ENCODE measurements at places on chromosomes 4 and X.

GRCh38 chrX:38106991-38107655, 100.8 kb downstream of the SYTL5 start:
- DNase-seq: no peak

DNA sequence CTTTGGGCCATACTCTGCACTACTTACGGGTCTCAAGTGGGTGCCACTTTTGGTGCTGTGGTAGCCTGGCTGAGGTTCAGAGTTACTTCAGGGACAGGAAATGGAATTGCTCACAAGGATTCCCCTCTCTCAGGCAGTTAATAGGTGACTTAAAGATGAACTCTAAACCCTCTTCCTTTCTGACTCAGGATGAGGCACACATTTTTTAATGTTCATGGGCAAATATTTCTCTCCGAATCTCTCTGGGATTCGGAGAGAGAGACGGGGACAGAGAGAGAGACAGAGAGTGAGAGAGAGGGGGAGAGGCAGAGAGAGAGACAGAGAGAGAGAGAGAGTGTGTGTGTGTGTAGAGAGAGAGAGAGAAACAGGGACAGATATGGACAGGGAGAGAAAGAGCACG, 79.8 kb downstream of the NYX start:
- DNase-seq: no peak

DNA sequence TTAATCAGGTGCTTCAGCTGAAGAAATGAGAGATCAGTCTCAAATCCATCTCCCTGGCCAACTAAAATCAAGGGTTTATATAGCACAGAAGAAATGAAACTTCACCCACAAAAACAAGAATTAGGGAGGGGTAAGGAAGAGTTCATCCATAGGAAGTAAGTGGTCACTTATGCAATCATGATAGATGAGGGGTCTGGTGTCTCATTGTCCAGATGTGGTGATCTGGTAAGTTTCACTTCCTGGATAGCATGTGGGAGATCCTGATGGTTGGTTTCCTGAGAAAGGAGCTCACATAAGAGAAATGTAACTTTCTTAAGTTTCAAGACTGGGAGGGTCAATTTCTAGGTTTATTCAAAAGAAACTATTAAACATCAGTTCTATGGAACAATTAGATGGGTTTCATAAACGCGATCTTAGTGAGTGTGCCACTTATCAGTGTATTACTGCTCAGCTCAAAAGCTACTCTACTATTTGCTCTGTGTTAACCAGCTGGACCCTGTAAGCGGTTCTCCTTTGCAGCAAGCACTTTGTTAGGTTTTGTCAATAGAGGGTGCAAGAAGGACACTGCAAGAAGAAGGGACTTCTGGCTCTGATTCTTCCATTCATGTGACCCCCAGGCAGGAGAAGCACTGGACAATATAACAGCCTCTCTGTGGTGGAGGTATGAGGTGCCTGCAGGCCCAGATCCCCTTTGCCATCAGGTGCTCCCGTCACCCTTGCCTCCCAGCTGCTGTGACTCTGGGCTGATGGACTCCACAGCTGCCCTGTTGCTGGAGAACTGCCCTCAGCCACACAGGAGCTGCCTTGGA, 35.4 kb upstream of the HPSE start:
- no peak for DNase-seq

GRCh38 chrX:30863974-30864373, 25.1 kb downstream of the TAB3 start:
- DNase-seq: no peak

GRCh38 chrX:33156152-33156726, 55.1 kb downstream of the DMD start:
- no peak for DNase-seq

- no peak for DNase-seq
These were observed 1588.4 kb downstream of the STIM2 start for GRCh38 chr4:28449085-28449484.

GRCh38 chr4:38621028-38621684, 42.8 kb upstream of the KLF3 start:
- no peak for DNase-seq

GRCh38 chr4:179625406-179625805, 2183.2 kb upstream of the AGA start:
- DNase-seq: no peak

GRCh38 chr4:119244344-119244743, 31.8 kb downstream of the USP53 start:
- no peak for DNase-seq

DNA sequence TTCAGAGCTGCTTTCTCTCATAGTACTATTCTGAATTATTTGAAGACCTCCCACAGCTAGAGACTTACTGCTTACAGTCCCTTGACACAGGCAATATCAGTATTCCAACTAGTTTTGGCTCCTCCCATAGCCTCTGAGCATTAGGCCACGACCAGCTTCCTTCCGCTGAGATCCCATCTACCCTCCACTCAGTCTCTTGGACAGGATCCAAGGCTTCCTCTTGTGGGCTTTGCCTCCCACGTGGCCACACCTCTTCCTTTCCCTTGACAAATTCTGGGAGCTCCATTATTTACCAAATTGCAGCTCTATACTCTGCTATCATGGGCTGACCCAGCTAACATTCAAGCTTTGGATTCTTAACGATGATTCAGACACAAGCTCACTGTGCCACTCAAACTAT, 470.4 kb upstream of the GALNT7 start:
- no peak for DNase-seq

- DNase-seq: peak; percentile 3
These were observed 315.9 kb downstream of the MAPK10 start for GRCh38 chr4:86043755-86044592.

- DNase-seq: no peak
These were observed 38.5 kb upstream of the PDLIM5 start for GRCh38 chr4:94413085-94413840.

- no peak for DNase-seq
These were observed 37.5 kb upstream of the MAOA start for GRCh38 chrX:43618366-43619205.

- DNase-seq: no peak
These were observed 22.5 kb downstream of the FAM241A start for GRCh38 chr4:112167794-112168193.

DNA sequence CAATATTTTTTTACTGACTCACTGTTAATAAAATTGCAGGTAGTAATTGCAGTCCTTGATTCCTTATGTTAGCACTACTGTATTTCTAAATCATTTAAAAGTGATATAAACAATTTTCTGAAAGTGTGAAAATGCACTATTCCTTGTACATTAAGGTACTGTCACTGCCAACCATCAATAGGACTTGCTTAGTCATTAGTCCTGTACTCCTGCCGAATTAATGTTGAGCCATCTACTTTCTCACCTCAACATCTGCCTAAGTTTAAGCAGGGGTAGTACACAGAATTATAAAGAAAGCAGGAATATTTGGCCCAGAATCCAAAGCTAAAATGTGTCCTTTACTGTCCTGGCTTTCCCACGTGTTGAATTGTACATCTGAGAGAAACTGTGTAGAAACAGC, 87.0 kb upstream of the TRPC3 start:
- DNase-seq: no peak

DNA sequence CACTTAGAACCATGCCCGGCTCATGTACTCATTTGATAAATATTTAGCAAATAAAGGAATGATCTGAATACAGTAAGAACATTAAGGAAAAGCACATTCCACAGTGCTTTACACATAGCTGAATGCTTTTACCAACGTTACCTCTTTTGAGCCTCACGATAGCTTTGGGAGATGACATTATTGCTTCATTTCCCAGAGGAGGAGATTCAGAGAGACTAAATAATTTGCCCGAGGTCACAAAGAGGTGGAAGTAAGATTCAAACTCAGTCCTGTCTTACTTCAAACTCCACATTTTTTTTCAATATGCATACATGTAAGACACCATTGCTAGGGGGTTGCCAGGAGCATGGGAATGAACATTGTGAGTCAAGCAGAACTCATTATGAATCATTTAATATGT, 538.5 kb downstream of the BCOR start:
- DNase-seq: no peak

- no peak for DNase-seq
These were observed 48.3 kb downstream of the TLR10 start for GRCh38 chr4:38734446-38734845.

DNA sequence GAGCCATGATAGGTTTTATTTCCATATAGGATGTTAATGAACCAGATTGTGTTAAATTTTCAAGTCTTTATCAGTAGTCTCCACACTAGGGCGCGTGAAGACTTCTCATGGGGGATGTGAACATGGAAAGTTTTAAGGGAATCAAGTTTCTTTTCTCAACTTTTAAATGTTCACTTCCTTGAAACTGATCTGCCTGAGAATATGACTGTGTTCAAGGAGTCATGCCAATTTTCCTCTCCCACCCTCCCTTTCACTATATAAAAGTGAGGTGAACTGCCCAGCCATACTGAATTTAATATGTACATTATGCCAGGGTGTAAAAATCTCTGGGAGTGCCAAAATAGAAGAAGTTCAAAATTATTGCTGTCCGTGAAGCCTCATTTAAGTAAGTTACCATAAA, 30.4 kb upstream of the HPGDS start:
- DNase-seq: no peak

GRCh38 chr4:144202081-144202480, 61.6 kb upstream of the GYPA start:
- DNase-seq: no peak

- DNase-seq: no peak
These were observed 477.0 kb downstream of the INPP4B start for GRCh38 chr4:142369141-142369540.

DNA sequence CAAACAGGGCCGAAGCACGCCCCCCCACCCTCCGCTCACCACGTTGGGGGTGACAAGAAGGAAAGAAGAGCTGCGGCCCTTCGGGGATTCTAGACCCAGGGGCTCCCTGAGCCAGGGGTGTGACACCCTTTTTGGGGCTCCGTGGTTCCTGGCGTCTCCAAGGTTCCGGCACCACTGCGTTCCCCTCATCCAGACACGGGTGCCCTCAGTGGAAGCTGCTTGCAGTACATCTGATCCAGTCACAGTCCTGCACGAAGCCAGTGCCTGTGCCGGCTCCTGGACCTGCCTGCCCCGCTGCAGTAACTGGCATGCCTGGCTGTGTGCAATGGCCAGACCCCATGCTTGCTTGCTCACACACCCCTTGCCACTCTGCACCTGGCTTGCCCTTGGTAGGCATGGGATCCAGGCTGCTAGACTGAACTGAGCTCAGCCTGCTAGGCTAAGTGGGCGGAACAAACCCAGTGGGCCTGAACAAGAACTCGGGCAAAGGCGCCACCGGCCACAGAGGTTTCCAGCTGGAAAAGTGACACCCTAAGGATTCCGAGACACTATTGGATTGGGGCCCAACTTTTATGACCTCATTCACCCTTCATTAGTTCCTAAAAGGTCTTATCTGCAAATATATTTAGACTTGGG, 420.4 kb upstream of the AGA start:
- no peak for DNase-seq

DNA sequence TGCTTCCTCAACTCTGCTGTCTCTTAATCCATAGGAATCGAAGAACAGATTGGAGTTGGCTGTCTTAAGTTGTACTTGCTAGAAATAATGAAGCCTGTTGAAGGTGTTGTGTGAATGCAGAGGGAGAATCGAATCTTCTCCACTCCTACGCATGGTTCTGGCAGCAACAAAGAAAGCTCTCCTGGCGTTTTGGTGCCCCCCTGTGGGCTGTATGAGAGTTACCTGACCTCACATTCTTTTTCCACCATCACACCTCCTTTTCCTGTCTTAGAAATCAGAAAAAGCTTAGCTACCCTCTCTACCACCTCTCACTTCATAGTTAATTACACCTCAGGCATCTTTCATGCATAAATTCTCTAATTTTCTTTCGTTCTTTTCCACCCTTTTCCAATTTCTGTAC, 16.3 kb downstream of the KLF8 start:
- peak; percentile 34 for DNase-seq

DNA sequence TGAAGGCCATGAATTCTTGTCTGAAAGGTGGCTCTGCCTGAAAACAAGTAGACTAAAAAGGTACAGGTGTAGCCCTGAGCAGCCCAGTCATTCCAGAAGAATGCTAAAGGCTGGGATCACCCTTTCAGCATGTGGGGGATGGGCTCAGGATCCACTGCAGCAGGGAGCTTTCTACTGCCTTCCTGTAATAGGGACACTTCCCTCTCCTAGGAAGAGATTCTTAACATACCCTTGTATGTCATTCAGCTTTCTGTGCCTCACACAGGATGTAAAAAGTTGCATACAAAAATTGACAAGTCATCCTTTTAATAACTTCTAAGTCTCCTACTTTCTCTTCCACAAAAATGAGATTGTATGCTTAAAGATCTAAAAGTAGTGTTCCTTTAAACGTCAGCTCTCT, 123.3 kb downstream of the ZNF518B start:
- no peak for DNase-seq

DNA sequence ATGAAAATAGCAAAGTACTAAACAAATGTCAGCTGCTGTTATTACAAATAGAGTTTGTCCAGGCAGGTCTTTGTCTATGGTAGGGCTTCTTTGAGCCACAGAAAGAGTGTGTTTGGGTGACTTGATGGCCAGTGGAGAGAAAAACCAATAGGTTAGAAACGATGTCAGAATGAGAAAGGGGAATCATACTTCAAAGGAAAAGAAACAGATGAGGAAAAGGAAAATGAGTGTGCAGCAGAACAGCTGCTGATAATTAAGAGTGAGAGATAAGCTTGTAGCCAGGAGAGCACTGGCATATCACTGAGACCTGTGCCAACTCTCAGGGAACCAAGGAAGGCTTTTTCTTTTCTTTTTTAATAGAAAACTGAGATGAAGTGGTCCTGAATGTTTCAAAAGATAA, 257.2 kb downstream of the ARHGAP24 start:
- DNase-seq: no peak

DNA sequence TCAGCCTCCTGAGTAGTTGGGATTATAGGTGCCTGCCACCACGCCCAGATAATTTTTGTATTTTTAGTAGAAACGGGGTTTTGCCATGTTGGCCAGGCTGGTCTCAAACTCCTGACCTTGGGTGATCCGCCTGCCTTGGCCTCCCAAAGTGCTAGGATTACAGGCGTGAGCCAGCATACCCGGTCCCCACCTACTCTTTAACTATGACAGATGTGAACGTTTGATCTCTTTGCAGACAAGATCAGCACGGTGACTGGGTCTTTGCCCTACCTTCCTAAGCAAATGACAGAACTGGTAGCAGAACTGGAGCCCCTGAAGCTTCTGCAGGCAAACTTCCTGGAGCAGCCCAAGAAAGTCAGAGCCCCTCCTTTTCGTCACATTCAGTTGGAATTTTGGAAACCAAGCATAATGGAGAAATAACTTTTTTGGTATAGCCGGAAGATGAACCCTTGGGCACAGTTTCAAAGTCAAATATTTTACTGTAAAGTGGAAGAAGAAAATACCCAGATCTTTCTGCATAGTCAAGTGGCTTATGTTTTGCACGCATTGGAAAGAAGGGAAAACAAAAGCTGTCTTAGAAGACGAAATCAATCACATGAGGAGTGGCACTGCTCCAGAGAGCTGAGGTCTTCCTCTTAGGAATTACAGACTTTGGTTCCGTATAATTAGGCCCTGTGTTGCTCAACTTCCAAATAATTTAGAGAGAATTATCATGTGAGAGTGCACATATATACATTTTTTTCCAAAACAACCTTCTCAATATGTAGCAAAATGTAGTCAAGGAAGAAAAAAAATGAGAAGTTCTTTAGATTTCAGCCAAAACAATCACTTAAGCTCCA, 90.6 kb downstream of the SORBS2 start:
- no peak for DNase-seq

All from stimulated activated naive B cell treated with anti-CD40 and anti-IgM and Interleukin-4, amounts not matched to agents 10 μg/mL and 1 μg/mL and 100 μg/mL, for 72 hours (primary cell).